DND-41 (cell line): ENCODE measurements at places on chromosomes 12 and 14.
A peak's percentile ranks its signal among the peaks of the same experiment; 100 is the strongest.

- no peak for DNase-seq
Measured at GRCh38 chr14:85602345-85602744, 72.4 kb downstream of the FLRT2 start.

GRCh38 chr12:55607821-55608594 lies 28.7 kb upstream of the OR10P1 start:
- DNase-seq = no peak

GRCh38 chr12:69348162-69348938 lies at the start of gene LYZ:
Gene LYZ (plus strand): TSS chr12:69348381. CDS start chr12:69348409, 28 bp downstream.
- no peak for DNase-seq

GRCh38 chr12:1443421-1444141 lies 150.8 kb downstream of the FBXL14 start:
- DNase-seq = no peak

GRCh38 chr14:76640923-76641395 lies 120.3 kb upstream of the VASH1 start:
- no peak for DNase-seq

DNA sequence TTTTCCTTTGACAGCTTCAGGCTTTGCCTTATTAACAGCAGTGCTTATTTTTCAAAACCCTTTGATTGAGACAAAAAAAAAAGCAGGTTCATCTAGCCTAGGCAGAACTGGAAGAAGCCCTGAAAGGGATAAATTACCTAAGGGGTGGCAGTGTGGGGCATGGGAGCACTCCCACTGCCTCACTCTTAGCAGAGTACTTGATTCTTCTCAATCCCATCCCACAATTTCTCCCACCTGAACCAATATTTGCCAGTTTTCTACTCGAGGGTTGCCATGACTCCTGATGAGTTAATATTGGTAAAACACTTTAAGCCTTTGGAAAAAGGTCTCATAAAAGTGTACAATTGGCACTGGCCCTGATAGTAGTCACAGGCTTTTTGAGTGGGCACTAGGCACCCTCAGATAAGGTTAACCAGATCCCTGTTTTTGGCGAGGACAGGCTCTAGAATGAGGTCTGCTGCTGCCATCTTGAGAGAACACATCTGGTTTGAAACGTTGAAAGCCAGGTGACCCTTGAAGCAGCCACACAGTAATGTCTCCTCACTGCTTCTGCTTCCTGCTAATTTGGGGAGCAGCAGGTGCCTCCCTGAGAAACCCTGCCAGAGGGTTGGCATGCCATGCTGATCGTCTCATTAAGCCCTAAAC lies 320.0 kb downstream of the RAD51B start:
- DNase-seq = no peak

DNA sequence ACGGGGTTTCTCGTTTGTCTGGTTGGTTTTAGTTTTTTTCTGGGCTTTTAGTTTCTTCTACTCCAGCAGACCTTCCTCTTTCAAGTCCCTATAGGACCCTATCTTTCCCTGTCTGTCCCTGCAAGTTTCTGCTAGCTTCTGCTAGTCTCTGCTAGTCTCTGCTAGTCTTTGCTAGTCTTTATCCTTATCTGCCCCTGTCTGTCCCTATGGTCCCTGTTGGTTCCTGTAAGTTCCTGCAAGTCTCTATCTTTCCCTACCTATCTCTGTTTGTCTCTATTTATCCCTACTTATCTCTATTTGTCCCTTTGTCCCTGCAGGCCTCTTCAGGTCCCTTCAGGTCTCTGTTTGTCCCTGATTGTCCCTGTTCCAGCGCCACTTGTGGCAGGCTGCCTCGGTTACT lies 81.5 kb upstream of the PLEKHG7 start:
- DNase-seq = no peak

DNA sequence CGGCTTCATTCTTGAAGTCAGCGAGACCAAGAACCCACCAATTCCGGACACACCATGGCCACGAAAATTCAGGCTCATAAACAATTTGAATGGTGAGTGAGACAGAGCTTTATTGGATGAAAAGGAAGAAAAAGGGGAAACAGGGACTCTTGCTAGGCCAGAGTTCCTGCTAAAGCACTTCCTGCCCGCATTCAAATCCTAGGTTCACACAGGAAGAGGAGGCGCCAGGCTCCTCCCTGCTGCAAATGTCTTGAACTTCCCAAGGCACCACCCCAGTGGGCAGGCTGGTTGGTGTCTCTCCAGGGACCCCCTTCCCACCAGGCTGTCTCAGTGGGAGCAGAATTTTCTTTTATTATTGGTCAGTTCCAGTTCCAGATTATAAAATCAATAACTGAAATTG lies 121.2 kb downstream of the FSCB start:
- no peak for DNase-seq

GRCh38 chr12:49881415-49882247 lies 22.1 kb downstream of the FAIM2 start:
- no peak for DNase-seq

- no peak for DNase-seq
Measured at GRCh38 chr12:32551058-32551457, 128.0 kb upstream of the DNM1L start.

- DNase-seq = no peak
Measured at GRCh38 chr14:69270795-69271708, 11.1 kb downstream of the GALNT16 start.

DNA sequence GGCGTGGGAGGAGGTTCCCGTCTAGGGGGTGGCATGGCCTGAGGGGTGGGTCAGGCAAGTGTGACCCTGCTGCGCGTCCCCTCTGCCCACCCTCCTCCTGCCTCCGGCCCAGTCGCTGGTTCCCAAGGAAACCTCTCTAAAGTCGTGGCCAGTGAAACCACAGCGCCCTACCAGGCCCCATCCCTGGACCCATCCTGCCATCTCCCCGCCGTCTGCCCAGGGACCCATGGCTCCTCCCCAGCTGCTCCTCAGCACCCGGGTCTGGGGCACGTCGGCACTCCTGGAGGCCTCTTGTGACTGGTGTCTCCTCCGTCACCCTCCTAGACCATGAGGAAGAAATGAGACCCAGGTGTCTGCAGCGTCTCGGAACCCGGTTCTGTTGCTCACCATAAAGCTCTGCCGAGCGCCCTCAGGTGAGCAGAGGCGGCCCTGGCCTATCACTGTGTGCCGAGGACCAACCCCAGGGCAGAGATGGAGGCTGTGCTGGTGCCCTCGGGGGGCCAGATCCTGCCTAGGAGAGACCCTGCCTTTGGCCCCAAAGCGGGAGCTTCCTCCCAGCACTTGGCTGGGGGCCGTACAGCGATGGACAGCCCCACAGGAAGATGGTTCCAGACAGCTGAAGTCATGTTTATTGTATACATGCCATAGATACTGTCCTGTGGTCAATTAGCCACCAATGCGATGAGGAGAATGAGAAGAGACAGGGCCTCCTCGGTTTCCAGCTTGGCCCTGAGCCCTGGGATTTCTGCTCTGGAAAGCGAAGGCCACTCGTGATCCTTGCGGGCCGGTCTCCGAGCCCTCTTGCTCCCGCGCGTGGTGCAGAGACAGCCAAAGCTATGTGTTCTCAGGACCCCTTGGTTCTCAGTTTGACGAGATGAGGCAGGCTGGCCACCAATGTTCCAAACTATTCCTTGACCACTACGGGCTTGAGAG lies 222.5 kb upstream of the RTL1 start:
- no peak for DNase-seq

DNA sequence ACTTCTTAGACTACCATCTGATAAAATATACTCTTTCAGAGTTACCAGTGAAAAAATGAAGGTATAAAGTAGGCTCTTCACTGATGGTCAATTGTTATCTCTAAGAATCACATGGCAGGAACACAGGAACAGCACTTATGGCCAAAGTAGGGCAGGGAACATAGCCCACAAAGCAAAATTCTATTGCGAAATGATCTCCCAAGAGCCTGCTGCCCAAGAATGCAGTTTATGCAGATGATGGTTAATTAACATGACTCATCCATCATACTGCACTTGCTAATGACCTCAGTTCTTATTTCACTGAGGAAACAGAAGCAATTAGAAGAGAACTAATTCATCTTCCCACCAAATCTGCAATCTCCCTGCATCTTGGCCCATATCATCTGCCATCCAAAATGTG lies 133.8 kb downstream of the SLC2A13 start:
- DNase-seq = no peak

- DNase-seq = no peak
Measured at GRCh38 chr12:127263621-127264020, 1003.3 kb upstream of the TMEM132C start.

- no peak for DNase-seq
Measured at GRCh38 chr12:66051361-66051760, 79.2 kb downstream of the LLPH start.

DNA sequence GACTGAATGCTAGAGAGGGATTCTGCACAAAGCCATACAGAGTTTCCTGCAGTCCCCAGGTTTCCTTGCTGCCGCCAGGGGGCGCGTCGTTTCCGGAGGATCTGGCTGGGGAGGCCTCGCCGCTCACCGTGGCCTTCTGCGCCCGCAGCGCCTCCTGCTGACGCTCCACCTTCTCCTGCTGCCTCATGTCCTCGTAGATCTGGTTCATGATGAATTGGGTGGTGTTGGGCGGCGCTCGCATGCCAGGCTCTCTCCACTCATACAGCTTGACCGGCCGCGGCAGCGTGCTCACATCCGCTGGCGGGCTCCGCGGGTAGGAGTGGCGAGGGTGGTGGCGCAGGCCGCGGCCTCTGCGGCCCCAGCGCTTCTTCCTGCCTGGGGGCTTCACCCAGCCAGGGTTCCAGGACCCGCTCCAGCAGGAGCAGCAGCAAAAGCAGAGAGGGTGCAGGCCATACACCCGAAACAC lies 987 bp downstream of the CCER1 start:
- no peak for DNase-seq

GRCh38 chr12:27359578-27360340 lies 27.1 kb downstream of the BMAL2 start:
- no peak for DNase-seq

DNA sequence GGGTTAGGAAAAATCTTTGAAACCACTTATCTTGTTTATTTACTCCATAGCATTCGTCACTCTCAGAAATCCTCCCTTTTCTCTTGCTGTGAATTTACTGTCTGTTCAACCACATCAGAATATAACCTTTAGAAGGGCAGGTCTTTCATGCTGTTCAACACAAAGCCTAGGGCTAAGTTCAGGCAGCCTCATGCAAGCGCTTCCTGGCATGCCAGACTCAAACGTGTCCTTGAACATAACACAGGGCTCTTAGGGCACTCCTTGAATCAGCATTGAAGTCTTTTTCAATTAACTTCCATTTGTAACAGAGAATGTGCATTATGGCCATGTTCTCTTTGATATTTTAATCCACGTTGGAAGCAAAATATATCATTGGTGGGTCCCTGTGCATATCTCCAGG lies 377.7 kb downstream of the GLT1D1 start:
- no peak for DNase-seq

- no peak for DNase-seq
Measured at GRCh38 chr12:129961091-129961490, 57.3 kb upstream of the TMEM132D start.

DNA sequence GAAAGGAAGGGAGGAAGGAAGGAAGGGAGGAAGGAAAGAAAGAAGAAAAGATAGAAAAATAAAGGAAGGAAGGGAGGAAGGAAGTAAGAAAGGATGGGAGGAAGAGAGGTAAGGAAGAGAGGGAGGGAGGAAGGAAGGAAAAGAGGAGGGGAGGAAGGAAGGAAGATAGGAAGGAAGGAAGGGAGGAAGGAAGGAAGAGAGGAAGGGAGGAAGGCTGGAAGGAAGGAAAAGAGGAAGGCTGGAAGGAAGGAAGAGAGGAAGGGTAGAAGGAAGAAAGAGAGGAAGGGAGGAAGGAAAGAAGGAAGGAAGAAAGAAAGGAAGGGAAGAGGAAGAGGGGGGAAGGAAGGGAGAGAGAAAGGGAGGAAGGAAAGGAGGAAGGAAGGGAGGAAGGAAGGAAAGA lies 12.8 kb upstream of the WIF1 start:
- no peak for DNase-seq

DNA sequence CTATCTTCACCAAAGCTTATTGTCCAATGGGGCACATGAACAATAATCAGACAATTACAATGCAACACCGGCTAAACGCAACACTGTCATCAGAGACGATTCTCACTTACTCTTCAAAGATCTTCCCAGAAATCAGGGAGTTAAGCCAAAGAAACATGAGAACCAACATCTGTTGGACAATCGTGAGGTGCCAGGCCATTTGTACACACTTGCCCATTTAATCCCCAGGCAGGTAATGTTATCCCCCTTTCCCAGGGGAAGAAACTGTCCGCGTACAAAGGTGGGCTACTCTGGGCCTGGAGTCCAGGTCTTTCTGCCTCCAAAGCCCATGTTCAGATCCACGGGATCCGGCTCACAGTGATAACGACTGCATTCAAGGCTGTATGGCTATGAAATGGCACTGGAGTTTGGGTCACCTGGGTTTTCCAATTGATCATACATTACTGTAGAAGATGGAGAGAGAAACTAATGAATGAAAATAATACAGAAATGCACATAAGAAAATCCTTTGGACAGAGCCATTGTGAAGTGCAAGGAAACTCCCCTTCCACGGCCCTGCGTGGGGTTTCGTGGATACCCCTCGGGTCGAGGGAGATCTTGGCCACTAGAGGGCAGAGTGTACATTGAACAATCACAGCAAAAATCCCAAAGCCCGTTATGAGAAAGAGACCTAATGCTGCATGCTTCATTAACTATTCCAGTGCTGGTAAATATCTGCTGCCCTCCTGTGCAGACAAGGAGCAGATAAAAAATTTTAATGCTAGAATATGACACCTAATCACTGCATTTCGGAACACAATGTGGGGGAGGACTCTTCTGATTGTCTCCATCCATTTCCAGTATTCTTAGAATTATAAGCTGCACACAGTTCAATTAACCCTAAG lies 111.4 kb downstream of the EGLN3 start:
- DNase-seq = peak; percentile 70

- DNase-seq = no peak
Measured at GRCh38 chr14:101855958-101856357, 94.4 kb downstream of the PPP2R5C start.

GRCh38 chr12:10097521-10097920 lies 1.3 kb downstream of the CLEC1A start:
- DNase-seq = no peak

DNA sequence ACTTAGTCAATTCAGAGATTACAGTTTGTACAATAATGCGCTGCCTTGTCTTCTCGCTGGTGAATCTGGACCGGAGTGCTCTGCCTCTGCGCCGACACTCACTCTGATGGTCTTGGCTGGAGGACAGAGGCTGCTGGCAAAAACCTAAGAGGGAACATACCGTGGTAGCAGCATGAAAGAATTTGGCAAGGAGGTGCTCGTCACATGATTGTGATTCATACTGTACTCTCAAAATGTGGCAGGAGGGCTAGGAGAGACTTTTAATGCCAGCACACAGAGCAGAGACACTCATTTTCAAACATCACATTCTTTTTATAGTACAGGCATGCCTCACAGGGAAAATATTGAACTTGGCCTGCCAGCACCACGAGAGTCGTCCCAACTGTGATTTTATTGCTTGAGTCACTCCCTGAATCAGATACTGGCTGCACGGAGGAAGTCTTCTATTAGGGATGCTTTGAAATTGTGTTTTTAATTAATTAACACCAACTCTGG lies 67.8 kb downstream of the HMGA2 start:
- DNase-seq = no peak

DNA sequence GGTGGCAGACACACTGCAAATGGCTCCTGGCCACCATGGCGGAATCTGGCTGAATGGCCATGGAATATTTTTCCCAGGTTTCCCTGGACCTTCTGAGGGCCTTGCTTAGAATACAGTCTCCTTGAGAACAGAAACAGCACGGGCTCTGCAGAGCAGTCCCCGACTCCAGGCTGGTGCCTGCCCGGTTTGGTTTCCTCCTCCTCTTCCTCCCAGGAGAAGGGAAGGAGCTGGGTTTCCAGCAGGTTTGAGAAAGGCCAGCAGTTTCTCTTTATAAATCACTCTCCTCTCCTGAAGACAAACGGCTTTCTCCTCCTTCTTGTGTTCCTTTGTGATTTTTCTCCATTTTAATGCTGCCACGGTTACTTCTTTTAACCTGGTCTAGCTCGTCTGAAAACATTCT lies 106.8 kb upstream of the RFLNA start:
- DNase-seq = no peak

- no peak for DNase-seq
Measured at GRCh38 chr12:125683748-125684381, 618.6 kb downstream of the AACS start.
